Smooth muscle cell of the brain vasculature (primary cell): ENCODE measurements at places on chromosomes 2 and 18.

- DNase-seq, result no peak
Measured at GRCh38 chr2:129117434-129117833, 798.8 kb upstream of the HS6ST1 start.

GRCh38 chr18:58591286-58591685 is 37.6 kb downstream of the ALPK2 start:
- no peak for DNase-seq

GRCh38 chr2:136106505-136106904 is 11.4 kb downstream of the CXCR4 start:
- no peak for DNase-seq

DNA sequence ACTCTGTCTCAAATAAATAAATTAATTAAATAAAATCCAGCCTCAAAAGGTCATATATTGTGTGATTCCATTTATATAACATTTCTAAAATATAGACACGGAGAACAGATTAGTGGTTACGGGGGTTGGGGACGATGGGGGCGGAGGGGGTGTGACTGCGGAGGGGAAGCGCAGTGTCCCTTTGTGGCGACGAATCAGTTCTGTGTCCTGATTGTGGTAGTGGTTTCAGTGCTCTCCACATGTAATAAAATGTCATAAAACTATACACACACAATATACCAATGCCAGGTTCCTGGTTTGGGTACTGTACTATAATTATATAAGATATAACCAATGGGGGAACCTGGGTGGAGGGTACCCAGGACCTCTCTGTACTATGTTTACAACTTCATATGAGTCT is 186.4 kb downstream of the ANAPC1 start:
- no peak for DNase-seq

- no peak for DNase-seq
Measured at GRCh38 chr2:198161151-198161550, 356.8 kb downstream of the PLCL1 start.

- no peak for DNase-seq
Measured at GRCh38 chr2:53813151-53813550, 26.3 kb downstream of the ERLEC1 start.

GRCh38 chr2:37616677-37617005 is 54.8 kb downstream of the CDC42EP3 start:
- no peak for DNase-seq

DNA sequence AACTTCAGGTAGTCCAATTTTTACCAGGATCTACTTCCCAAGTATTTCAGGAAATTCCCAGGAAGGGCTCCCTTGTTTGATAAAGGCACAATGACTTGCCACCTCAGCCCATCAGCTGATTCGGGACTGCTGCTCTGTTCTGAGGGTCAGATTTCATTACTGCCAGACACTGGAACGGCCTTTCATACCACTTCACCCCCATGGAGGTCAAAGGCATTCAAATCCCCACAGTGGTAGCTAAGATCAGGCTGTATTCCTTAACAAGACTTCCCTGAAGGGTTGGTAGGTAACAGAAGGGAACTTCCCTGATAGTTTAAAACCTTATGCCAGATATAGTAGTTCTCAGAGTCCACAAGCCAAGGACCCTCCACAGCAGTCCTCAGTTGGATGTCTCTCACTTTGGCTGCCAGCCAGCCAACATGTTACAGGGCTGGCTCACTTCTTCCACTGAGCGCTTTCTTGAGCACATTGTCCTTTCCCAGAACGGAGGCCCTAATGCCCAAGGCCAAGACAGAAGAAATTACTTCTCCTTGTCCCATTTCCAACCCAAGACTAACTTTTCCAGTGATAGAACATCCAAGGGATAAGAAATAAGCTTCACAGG is 40.0 kb upstream of the GLS start:
- no peak for DNase-seq
